C1 segment of cervical spinal cord (tissue), 14 donors: ENCODE measurements at places on chromosomes 3 and 15.

GRCh38 chr15:66269326-66270090, 16.0 kb upstream of the MEGF11 start:
- no peak for DNase-seq

- DNase-seq, result no peak
These were observed 309.9 kb upstream of the SATB1 start for GRCh38 chr3:18735005-18735404.

DNA sequence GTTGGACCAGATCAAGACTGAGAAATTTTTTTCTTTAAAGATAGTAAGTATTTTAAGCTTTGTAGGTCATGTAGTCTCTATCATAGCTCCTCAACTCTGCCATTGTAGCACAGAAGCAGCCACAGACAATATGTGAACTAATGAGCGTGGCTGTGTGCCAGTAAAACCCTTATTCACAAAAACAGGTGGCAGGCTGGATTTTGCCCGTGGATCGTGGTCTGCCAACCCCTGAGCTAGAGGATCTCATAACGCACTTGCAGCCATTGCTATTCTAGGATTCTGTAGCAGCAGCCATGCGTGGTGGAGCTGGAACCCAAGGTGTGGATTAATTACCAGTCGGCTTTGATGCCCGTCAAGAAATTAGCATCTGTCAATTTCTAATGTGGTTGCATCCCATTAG, 68.7 kb upstream of the PLXNA1 start:
- no peak for DNase-seq

GRCh38 chr3:152524198-152525140, 255.7 kb downstream of the MBNL1 start:
- no peak for DNase-seq

DNA sequence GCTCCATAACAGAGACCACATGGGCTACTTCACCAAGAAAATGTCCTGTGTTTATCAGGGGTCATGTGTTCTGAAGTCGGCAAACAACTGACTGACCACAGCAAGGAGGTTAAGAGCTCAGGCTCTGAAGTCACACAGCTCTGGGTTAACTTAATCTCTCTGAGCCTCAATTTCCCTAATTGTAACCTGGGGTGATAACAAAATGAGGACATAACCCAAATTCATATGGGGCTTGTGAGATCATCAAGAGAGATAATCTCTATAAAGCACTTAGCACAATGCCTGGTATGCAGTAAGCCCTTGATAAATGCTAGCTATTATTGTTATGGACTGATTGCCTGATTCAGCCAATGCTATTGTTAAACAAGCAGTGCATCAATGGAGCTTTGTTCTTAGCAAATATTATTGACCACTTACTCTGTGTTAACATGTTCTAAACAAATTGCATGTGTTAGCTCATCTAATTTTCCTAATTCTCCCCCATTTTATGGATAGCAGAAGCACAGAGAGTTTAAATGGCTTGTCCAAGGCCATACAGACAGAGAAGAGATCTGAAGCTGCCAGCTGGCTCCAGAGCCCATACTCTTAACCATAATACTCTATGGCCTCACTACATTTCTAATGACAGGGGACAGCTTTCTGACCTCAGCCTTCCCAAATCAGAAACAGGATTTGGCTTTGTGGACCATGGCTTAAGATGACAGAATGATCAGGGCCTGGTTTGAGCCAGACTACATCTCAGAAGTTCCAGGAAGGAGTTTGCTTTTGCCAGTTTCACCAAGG, 78.3 kb downstream of the SHQ1 start:
- no peak for DNase-seq
